Muscle of leg (tissue), 16 donors: ENCODE measurements at places on chromosomes 7 and 10.

- no peaks in the 10 kb centered on the region for H3K36me3 ChIP-seq
- peaks cover 25% of the 10 kb centered on the region for H3K27me3 ChIP-seq
- no peak overlapping the region for H3K27ac ChIP-seq
- H3K4me3 ChIP-seq, result no peak overlapping the region
- no peak for DNase-seq
- no peaks in the 10 kb centered on the region for H3K4me1 ChIP-seq
Observed at GRCh38 chr7:3041986-3042675, 1.5 kb downstream of the CARD11 start.

DNA sequence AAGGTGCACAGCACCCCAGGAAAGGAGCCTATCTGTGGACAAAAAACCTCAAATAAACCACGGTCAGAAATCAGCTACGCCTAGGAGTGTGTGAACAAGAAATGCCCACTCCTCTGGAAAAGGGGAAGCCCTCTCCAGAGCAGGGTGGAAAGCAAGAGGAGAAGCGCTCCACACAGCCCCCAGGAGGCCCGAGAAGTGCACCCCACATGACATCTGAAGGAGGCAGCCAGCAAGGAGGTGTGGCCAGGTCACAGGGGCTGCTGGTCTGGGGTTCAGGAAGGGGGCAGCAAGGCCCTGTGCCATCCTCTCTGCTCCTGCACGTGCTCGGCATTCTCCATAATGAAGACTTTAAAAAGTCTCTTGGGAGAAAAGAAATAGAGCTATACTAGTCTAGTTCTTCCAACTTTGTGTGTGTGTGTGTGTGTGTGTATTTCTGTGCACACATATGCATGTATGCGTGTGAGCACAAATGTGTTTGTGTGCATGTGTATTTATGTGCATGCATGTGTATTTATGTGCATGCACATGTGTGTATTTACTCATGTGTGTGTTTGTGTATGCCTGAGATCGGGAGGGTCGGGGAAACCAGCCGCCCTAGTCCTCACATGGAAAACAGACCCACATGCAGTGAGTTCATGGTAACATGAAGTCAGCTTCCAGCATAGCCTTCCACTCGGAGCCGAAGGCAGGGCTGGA lies 76.5 kb downstream of the TNS3 start:
- H3K27ac ChIP-seq, result no peak overlapping the region
- DNase-seq, result no peak
- peaks cover 5% of the 10 kb centered on the region for H3K36me3 ChIP-seq
- peaks cover 76% of the 10 kb centered on the region for H3K4me1 ChIP-seq
- no peaks in the 10 kb centered on the region for H3K27me3 ChIP-seq

GRCh38 chr10:128972036-128972405 lies 495.0 kb upstream of the MGMT start:
- no peak overlapping the region for H3K27ac ChIP-seq
- H3K36me3 ChIP-seq, result no peaks in the 10 kb centered on the region
- H3K4me1 ChIP-seq, result peaks cover 5% of the 10 kb centered on the region
- no peaks in the 10 kb centered on the region for H3K27me3 ChIP-seq

GRCh38 chr10:110013630-110014293 lies 6.0 kb downstream of the ADD3 start:
- no peak overlapping the region for H3K4me3 ChIP-seq
- no peaks in the 10 kb centered on the region for H3K36me3 ChIP-seq
- peaks cover 5% of the 10 kb centered on the region for H3K4me1 ChIP-seq
- DNase-seq, result no peak
- no peaks in the 10 kb centered on the region for H3K27me3 ChIP-seq

DNA sequence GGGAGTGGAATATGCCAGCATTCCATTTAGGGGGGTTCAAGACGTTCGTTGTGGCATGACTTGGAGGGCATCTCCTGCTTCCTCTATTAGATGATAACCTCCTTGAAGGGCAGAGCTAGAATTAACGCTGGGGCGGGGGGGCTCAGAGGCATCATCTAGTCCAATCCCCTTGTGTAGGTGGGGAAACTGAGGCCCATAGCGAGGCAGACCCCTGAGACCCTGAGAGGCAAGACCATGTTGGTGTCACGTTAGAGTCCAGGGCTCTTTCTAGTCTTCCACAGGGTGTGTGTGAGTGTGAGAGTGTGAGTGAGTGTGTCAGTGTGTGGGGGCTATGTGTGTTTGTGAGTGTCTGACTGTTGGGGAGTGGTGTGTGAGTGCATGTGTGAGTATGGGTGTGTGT lies 29.3 kb upstream of the NUB1 start:
- no peak overlapping the region for H3K4me3 ChIP-seq
- H3K27me3 ChIP-seq, result peaks cover 6% of the 10 kb centered on the region
- no peaks in the 10 kb centered on the region for H3K36me3 ChIP-seq

- H3K27me3 ChIP-seq, result no peaks in the 10 kb centered on the region
- H3K36me3 ChIP-seq, result peaks cover 3% of the 10 kb centered on the region
- no peak overlapping the region for H3K27ac ChIP-seq
- no peak overlapping the region for H3K4me3 ChIP-seq
- H3K4me1 ChIP-seq, result no peaks in the 10 kb centered on the region
Observed at GRCh38 chr7:129841465-129841864, 111.3 kb downstream of the UBE2H start.

DNA sequence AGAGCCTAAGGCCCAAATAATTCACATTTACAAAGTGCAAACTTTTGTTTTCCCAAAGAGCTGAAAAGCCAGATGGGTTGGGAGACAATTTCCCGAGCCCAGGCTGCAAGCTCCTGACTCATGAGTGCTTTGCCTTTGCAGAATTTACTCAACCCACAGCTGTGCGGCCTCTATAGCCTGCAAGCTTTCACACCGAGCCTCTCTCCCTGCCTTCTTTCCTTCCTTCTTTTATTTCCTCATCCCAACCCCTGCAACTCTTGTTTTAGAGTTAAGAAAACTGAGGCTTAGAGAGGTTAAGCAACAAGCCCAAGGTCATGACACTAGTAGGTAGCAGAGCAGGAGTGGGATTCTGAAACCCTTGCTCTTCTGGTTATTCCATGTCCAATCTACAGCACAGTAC lies 203.0 kb upstream of the GPR26 start:
- H3K36me3 ChIP-seq, result no peaks in the 10 kb centered on the region
- H3K4me3 ChIP-seq, result no peak overlapping the region
- no peak overlapping the region for H3K27ac ChIP-seq
- no peaks in the 10 kb centered on the region for H3K4me1 ChIP-seq

DNA sequence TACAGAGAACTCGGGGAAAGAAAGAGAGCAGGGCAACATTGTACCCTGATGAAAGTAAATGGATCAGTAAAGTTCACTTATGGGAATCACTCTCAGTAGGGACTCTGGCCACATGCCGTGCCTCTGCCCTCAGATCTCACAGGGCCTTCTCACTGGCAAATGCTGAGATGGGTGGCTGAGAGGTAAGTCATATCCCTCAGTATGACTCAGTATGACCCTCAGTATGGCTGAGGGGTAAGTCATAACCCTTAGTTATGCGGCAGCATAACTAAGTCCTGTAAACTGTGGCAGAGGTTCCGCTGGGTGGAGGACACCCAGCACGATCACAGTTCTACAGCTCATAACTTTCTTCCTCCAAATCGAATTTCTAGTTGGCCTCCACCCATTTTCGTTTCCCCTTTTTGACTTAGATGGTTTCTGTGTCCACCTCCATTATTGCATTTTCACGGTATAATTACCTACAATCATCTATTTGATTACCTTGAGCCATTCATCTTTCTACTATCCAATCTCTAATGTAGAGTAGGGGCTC lies 26.5 kb upstream of the WNT16 start:
- H3K27ac ChIP-seq, result no peak overlapping the region
- no peaks in the 10 kb centered on the region for H3K36me3 ChIP-seq
- no peak for DNase-seq
- H3K4me3 ChIP-seq, result no peak overlapping the region

GRCh38 chr7:15985587-15986384 lies 299.3 kb upstream of the MEOX2 start:
- no peak overlapping the region for H3K4me3 ChIP-seq
- H3K36me3 ChIP-seq, result no peaks in the 10 kb centered on the region
- DNase-seq, result no peak
- no peaks in the 10 kb centered on the region for H3K27me3 ChIP-seq

DNA sequence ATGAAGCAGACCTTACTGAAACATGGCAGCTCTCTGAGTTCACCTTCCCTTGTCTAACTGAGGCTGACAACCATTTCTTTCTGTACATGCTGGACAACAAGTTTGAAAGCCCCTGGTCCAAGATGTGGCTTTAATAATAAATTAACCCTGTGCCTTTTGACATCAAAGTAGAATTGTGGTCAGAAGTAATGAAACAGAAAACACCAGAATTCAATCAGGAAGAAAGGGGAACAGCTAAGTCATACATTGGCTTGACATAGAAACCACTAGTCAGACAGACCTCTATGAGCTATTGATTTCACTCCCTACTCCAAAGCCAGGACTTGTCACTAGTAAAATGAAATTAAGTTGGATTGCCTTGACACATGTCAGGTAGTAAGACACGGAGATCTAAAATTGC lies 175.2 kb upstream of the ASAH2 start:
- no peak for DNase-seq
- H3K27me3 ChIP-seq, result no peaks in the 10 kb centered on the region
- peaks cover 2% of the 10 kb centered on the region for H3K4me1 ChIP-seq
- H3K36me3 ChIP-seq, result no peaks in the 10 kb centered on the region

- H3K27me3 ChIP-seq, result no peaks in the 10 kb centered on the region
- DNase-seq, result no peak
Observed at GRCh38 chr10:91354166-91355075, 55.7 kb upstream of the HECTD2 start.

- no peak for DNase-seq
- H3K36me3 ChIP-seq, result no peaks in the 10 kb centered on the region
- H3K27me3 ChIP-seq, result peaks cover 39% of the 10 kb centered on the region
- no peak overlapping the region for H3K4me3 ChIP-seq
Observed at GRCh38 chr7:44291733-44292419, 33.5 kb downstream of the CAMK2B start.

GRCh38 chr10:60795465-60796202 lies 17.4 kb downstream of the CDK1 start:
- DNase-seq, result no peak
- H3K27me3 ChIP-seq, result no peaks in the 10 kb centered on the region
- H3K4me1 ChIP-seq, result no peaks in the 10 kb centered on the region
- H3K4me3 ChIP-seq, result no peak overlapping the region

DNA sequence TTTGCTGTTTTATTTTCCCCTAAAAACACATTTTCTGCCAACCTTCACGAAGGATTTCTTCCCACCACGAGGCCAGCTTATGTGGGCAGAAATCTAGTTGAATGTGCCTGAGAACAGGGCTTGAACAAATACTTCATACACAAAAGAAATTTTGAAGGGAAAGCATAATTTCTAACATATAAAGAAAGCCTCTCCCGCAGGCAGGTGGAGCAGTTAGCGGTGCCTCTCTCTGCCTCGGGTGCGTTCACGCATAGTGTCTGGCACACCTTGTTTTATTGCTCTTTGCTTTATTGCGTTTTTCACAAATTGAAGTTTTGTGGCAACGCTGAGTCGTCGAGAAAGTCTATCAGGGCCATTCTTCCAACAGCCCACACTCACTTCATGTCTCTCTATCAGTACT lies 7.0 kb upstream of the CSGALNACT2 start:
- peaks cover 6% of the 10 kb centered on the region for H3K4me1 ChIP-seq
- no peaks in the 10 kb centered on the region for H3K27me3 ChIP-seq
- DNase-seq, result no peak

GRCh38 chr10:47261121-47261520 lies 38.9 kb upstream of the GDF10 start:
- peaks cover under 1% of the 10 kb centered on the region for H3K4me1 ChIP-seq
- no peak overlapping the region for H3K4me3 ChIP-seq
- peaks cover 7% of the 10 kb centered on the region for H3K27me3 ChIP-seq

GRCh38 chr7:4020086-4020485 lies 662.0 kb upstream of the FOXK1 start:
- no peak overlapping the region for H3K4me3 ChIP-seq
- H3K27me3 ChIP-seq, result no peaks in the 10 kb centered on the region
- peaks cover 15% of the 10 kb centered on the region for H3K4me1 ChIP-seq

GRCh38 chr7:129855234-129855673 lies 97.5 kb downstream of the UBE2H start:
- H3K4me3 ChIP-seq, result no peak overlapping the region
- no peaks in the 10 kb centered on the region for H3K4me1 ChIP-seq
- no peaks in the 10 kb centered on the region for H3K27me3 ChIP-seq
- peak; percentile 94 for DNase-seq
- H3K27ac ChIP-seq, result peak overlapping the region; percentile 72

DNA sequence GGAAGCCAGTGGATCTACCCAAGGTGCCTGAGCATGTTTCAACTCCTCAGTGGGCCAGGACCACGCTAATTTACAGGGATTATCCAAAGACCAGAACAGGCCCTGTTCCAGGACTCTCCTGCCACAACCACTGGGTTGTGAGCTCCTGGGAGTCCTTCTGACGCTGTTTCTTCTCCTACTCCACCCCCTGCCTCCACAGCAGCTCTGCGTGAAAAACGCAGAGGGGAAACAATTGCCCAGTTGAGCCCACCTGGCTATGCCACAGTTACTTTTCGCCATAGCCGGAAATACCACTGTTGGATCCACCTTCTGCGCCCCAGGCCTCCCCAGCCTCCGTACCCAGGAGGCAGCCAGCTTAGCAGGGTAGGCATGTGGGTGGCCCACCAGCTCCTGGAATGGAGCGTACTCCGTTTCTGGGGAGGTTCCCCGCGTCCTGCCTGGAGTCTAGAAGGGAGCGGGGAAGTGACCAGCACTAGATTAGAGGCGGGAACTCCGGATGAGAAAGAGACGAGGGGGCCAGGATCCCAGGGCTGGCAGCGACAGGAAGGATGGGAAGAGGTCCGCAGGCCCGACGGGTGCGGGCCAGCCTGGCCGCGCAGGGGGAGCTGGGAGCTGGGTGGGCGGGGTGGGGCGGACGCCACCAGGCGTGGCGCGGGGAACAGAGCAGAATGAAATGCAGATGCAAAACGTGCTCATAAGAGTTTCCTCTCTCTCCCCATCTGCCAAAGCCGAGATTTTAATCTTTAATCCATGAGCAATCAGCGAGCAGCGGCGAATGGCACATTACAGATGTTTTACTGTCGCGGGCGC lies 32.1 kb upstream of the PAX2 start:
- no peak for DNase-seq
- no peaks in the 10 kb centered on the region for H3K36me3 ChIP-seq
- H3K27ac ChIP-seq, result no peak overlapping the region
- no peak overlapping the region for H3K4me3 ChIP-seq

DNA sequence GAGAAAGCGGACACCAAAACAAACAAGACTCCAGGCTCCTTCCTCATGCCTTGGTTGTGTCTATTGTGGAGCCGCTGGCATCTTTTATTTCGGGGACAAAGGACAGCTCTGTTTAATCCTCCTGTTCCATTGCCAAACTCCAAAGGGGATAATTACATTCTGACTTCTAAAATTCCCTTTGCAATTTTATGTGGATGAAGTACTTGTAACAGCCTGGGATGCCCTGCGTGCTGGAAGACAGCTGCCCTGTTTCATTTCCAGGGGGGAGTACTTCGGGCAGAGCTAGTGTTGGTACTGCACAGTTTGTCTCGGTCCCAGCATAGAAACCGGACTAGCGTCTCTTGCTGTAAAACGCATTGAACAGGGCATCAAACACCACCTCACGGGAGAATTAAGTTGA lies 90.9 kb downstream of the BAMBI start:
- no peak overlapping the region for H3K4me3 ChIP-seq
- no peaks in the 10 kb centered on the region for H3K4me1 ChIP-seq
- no peak for DNase-seq

GRCh38 chr7:15921576-15921975 lies 235.1 kb upstream of the MEOX2 start:
- no peak for DNase-seq
- no peaks in the 10 kb centered on the region for H3K27me3 ChIP-seq
- H3K27ac ChIP-seq, result no peak overlapping the region
- no peaks in the 10 kb centered on the region for H3K4me1 ChIP-seq
- H3K4me3 ChIP-seq, result no peak overlapping the region
